ENCODE measurements at places on chromosomes 6 and 20.

DNA sequence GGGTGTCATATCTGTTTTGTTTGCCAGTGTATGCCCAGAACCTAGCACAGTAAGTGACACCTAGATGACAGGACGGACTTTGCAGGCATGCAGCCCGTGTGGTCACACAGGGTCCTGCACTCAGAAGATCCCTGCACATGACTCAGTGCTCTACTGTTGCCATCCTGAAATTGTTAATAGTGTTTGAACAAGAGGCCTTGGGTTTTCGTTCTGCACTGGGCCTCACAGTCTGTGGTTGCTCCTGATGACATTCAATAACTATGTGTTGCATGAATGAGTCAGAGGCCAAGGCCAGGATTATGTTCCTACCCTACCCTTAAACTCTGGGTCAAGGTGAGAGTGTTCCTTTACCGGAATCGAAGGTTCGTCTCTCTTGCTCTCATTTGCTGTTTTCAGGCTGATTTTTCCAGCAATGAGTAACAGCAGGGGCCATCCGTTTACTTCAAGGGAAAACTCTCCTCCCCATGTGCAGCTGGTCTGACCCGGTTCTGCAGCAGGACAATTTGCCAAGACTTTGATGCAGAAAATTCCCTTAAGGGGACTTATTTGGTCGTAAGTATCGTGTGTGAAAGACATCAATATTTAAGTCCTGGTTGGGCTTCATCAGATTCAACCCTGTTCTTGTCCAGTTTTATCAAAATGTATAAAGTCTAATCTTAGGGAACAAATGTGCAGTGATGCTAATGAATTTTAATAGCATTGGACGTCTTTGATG is 13.0 kb upstream of the PFDN4 start:
- no peak for DNase-seq

- DNase-seq = no peak
Measured at GRCh38 chr20:43458422-43458924, 777 bp downstream of the SRSF6 start.

GRCh38 chr20:45340951-45341350 is 7.3 kb downstream of the SDC4 start:
- DNase-seq = peak; percentile 50

GRCh38 chr6:139131736-139132280 is 3.1 kb upstream of the HECA start:
- DNase-seq = no peak

DNA sequence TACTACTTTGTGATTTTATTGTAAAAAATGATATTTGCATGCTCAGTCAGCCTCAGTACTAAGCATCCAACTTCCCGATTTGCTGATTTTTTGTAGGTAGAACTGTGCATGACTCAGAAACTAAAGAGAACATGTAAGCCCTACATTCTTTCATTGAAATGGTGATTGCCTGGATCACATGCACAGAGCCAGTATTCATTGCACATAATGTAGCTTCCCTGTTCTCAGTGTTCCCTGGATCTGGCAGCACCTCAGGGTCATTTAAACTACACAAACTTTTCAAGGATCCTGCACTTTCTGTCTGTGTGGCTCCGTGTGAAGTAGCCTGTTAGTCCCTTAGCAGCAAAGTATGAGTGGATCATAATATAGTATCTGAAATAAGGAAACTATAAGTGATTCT is 422.9 kb upstream of the AGPAT4 start:
- no peak for DNase-seq

GRCh38 chr6:18533793-18534192 is 146.6 kb downstream of the RNF144B start:
- no peak for DNase-seq

All from PC-9 (cell line).